ENCODE measurements at places on chromosomes 6 and 20. TPM values are rescaled to one million over a fixed set of nuclear protein-coding genes. Genes with fewer than 3 reads are reported as not detected.

SFTA2 gene
- total RNA-seq = 2.6 TPM

OR12D3 gene
- total RNA-seq = not detected

PREX1 gene
- 3.7 TPM for total RNA-seq

STK38 gene
- 47.2 TPM for total RNA-seq

NUDT3 gene
- 20.6 TPM for total RNA-seq

SPEF1 gene
- 1.7 TPM for total RNA-seq

GRCh38 chr6:79821859-79822258 lies 125.5 kb downstream of the ELOVL4 start:
- DNase-seq = no peak

- DNase-seq = no peak
Observed at GRCh38 chr20:10846766-10847165, 173.0 kb upstream of the JAG1 start.

- no peak for DNase-seq
Observed at GRCh38 chr20:38599410-38599882, 2.2 kb upstream of the ARHGAP40 start.

DNA sequence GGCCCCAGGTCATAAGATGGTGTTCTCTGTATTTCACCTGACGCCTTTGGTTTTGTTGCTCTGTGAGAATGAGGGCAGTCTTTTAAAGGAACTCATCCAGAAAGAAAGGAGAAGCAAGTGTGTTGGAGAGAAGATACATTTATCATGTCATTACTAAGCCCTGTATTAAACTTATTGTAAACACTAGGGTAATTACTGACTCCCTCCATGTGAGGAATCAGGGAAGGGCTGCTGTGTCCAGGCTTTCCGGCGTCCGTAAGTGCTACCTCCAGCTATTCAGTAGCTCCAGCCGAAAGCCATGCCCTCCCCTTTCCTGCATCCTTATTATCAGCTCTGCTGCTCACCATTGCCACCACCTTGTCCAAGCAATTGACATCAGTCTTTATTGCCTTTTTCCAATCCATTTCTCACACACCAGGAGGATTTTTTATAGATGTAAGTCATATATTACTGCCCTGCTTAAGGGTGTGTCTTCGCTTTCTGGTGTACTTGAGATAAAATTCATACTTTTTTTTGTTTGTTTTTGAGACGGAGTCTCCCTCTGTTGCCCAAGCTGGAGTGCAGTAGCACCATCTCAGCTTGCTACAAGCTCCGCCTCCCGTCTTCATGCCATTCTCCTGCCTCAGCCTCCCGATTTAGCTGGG lies 94.7 kb downstream of the RPP40 start:
- no peak for DNase-seq

- no peak for DNase-seq
Observed at GRCh38 chr20:57884956-57885355, 175.1 kb upstream of the PMEPA1 start.

GRCh38 chr20:5843054-5843592 lies 92.9 kb downstream of the SHLD1 start:
- DNase-seq = no peak

DNA sequence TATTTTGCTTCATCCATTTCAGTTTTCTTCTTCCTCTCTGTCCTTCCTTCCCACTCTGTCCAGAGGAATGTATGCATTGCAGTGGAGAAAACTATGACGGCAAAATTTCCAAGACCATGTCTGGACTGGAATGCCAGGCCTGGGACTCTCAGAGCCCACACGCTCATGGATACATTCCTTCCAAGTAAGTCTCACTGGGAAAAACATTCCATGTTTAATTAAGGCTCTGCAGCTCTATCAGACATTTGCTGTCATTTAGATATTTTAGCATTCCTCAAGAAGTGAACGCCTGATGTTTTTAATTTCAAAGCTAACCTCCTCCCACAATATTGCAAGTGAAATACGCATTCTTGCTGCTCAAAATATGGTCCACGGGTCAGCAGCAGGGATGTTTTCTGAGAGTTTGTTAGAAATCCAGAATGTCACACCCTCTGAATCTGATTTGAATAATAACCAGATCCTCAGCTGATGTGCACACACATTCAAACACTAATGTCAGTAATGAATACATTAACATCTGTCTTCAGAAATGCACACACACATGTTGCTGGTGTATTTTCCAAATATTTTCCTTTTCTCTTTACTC lies 12.8 kb downstream of the PLG start:
- DNase-seq = no peak

DNA sequence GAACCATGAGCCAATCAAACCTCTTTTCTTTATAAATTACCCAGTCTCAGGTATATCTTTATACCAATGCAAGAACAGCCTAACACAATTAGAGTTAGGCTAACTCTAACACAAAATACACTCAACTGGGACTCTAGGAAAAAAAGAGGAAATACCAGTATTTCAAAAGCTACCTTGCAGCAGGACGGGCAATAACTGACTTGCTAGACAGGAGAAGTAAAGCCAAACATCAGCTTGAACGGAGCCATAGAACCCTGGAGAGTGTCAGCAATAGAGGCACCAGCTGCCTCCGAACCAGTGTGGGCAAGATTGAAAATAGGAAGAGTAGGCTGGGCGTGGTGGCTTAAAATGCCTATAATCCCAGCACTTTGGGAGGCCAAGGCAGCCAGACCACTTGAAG lies 162.0 kb upstream of the SOX4 start:
- DNase-seq = no peak

- DNase-seq = no peak
Observed at GRCh38 chr6:40896696-40897095, 142.3 kb downstream of the UNC5CL start.

DNA sequence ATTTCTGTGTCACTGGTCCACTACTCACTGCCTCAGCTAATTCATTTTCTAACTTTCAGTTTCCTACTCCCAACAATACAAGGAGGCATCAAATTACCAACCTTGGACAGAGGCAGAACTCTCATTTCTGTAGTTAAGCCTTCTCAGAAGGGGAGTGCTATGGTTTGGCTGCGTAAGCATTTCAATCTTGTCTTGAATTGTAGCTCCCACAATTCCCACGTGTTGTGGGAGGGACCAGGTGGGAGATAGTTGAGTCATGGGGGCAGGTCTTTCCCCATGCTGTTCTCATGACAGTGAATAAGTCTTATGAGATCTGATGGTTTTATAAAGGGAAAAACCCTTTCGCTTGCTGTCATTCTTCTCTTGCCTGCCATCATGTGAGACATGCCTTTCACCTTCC lies 22.9 kb downstream of the HLA-DRA start:
- no peak for DNase-seq

DNA sequence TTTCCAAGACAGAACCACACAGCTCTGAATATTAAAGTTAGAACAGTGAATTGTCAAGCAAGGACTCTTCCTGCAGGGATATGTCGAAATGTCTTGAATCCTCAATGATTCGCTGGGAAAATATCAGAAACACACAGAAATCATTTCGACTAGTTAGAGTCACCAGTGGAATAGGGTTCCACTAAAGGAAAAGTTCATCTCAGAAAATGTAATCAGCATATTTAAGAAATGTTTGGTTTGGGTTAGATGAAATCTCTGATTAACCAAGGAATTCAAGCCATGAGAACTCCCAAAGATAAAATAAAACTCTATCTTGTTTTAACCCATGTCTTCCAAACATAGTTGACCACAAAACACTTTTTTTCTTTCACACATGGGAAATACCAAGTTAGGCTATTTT lies 621.0 kb upstream of the NRSN1 start:
- no peak for DNase-seq

DNA sequence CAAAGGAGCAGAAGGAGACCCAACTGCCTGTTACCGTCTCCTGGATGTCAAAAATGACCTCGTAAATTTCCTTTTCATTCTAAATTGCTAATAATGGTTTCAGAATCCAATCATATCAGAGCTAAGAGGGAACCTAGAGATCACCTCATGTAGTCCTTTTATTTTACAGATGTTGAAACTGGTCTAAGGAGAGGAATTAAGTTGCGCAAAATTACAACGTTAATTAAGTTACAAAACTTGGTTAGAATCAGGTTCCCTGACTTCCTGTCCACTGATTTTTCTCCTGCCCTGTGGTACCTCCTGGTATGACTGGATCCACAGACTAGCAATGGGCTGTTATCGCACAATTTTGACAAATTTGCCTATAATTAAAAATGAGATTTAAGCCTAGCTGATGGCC lies 9.0 kb upstream of the STK38 start:
- DNase-seq = no peak

DNA sequence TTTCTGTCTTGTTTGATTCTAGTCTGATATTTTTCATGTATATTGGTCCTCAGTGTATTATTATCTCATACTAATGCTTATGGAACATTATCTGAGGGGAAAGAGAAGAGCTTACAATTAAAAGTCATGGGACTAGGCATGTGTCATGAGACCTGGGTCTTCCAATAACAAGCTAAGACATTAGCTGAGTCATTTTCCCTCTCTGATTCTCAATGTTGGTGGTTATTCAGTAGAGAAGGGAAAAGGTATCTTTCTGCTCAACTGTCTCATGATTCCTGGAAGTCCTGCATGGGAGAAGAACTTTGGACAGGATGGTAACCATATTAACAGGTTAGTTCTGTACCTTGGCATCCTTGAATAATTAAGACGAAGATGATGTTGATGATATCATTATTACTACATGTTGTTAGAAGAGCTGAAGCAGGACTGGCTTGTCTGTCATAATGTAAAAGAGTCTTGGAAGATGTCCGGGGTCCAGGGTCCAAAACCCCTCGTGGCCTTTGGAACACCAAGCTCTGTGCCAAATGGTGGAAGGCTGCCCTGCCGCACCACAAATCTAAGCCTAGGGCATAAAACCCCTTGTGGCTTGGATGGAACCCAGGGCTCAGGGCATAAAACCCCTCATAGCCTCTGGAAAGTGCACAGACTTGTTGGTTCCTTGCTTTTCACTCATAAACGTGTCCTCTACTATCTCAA lies 19.1 kb downstream of the TRIM38 start:
- no peak for DNase-seq

DNA sequence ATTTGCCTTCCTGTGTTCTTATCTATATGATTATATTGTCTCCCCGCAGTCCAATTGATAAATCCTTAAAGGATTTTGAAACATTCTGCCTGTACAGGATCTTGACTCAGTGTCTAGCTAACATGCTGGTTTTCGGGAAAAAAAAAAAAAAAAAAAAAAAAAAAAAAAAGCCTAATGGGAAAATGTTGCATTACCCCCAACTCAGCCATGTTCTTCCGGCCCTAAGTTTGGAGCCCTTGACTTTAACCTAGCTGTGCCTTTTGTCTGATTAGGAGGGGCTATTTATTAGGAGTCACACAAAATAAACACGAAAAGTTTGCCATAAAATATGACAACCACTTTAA lies 244.4 kb upstream of the TCF21 start:
- DNase-seq = no peak

DNA sequence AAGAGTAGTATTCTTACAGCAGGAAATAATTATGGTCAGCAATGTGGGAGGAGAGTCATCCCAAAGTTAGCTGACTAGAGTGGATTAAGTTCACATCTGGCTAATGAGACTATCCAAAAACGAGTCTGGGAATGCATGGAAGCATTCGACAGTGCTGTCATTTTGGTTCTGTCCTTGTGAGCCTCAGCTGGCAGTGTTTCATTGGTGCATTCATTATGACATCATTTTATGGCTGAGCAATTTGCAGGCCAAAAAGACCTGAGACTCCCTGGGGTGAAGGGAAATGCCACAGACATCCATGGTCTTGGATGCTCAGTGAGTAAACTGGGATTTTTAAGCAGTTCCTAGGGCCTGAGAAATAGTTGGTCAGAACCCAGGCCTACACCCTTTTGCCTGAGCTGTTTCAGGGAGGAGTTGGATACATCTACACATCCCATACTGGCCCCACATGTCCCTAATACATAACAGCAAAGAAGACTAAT lies 196.4 kb upstream of the CCN2 start:
- no peak for DNase-seq

GRCh38 chr6:23420659-23421350 lies 705.2 kb upstream of the NRSN1 start:
- no peak for DNase-seq

DNA sequence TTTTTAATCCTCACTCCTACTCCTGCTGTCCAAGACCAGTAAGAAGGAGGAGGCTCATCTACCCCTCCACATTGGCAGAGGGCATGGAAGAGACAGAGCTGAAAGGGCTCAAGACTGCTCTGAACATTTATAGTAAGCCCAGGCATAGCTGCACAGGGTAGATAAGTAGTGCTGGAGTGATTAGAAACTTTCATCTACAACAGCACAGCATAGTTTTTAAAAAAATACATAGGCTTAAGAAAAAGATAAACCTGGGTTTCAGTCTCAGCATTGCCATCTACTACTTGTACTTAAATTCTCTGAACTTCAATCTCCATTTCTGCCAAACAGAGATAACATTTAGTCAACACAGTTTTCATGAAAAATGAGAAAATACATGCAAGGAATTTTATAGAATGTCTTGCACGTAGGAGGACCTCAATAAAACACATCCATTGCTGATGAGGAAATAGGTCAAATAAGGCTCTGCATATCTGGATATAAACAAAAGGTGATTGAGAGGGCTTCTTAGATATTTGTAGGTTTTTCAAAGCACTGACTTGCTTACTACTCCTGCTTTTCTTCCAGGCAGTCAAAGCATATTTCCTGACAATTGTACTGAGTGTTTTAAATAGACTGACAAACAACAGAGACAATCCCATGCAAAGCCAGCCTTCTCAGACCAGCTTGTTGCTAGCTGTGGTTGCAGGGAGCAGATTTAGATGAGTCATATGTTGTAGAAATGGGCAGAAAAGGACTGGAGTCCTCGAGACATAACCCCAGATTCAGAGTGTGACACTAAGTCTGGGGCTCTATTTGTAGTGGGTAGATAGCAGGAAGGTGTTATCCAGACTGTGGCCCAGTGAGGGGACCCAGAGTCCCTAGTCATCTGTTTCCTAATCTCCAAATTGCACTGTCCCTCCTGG lies 107.4 kb upstream of the TAB2 start:
- DNase-seq = no peak

DNA sequence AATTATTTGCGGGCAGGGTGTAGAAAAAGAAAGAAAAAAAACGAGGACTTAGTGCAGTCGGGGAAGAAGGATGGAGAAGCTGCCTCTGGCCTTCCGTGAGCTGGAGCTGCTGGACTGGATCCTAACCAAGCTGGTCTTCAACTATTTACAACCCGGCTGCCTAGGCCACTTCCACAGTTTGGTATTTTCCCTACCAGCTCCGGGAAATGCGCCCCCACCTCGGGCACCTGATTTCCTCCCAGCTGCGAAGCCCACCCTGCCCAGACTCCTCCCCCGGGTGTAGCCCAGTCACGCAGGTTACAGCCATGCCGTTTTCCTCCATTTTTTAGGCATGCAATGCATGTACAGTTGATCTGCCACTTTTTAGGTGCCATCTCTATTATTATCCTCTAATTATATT lies 21.2 kb downstream of the THEMIS start:
- DNase-seq = peak; percentile 37

GRCh38 chr6:123745895-123746294 lies 57.8 kb upstream of the NKAIN2 start:
- DNase-seq = no peak

DNA sequence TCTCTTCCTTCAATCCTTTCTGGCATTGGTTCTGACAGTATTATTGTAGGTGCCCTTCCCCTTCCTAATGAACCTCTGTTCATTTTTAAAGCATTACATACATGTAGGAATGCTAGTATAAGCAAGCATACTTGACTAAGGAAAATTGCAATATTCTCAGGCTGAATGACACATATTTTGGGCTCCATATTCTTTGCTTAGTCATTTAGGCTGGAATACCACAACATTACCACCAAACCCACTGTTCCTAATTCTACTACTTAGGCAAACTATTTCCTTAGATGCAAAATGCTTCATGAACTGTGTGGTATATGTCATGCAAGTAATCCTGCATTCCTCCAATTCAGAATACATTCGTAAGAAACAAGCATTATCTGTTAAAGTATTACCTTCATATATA lies 113.9 kb downstream of the PRDM1 start:
- DNase-seq = no peak

GRCh38 chr6:123788319-123788718 lies 15.3 kb upstream of the NKAIN2 start:
- no peak for DNase-seq

Measured in progenitor cell of endocrine pancreas (in vitro differentiated cells).